Stimulated activated CD4-positive, alpha-beta T cell treated with anti-CD3 and anti-CD28 coated beads, Interleukin-1b, Interleukin-23, amount 100 ng/mL, for 48 hours (primary cell): ENCODE measurements at places on chromosomes 13 and 19.

- peak; percentile 69 for DNase-seq
These were observed 689 bp downstream of the ING1 start for GRCh38 chr13:110713981-110714796.

- DNase-seq, result no peak
These were observed 69.0 kb upstream of the DOCK9 start for GRCh38 chr13:99046851-99047250.

- DNase-seq, result no peak
These were observed 127.9 kb downstream of the KCTD12 start for GRCh38 chr13:76758257-76758656.

DNA sequence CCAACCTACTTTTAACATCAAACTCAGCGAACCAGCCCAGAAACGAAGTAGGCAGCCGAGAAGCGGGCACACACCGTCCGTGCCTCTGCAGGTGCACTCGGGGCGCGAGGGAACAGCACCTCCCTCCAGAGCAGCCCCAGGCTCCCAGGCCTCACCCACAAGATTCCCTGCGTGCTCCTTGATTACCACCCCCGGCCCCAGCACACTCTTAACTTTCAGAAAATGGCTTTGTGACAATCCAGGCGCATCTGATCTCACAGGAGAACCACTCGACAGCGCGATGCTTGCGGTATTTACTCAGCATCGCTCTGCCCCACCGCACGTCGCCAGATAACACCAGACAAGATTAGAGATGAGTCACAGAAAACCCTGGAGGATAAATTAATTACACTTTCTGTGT, 134.9 kb upstream of the SPACA7 start:
- no peak for DNase-seq

DNA sequence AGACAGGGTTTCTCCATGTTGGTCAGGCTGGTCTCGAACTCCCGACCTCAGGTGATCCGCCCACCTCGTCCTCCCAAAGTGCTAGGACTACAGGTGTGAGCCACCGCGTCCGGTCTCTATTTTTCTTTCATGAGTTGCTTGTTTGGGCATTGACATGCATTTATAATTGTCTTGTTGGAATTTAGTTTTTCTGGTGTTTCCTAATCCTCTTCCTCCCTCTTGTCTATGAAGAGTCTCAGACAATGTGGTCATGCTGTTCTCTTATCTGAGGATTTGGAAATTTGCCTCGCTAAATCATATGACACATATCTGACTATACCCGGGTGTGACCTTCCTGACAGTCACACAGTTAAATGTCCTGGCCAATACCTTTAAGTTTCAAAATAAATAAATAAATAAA, 7.4 kb upstream of the CEACAM18 start:
- DNase-seq, result no peak

DNA sequence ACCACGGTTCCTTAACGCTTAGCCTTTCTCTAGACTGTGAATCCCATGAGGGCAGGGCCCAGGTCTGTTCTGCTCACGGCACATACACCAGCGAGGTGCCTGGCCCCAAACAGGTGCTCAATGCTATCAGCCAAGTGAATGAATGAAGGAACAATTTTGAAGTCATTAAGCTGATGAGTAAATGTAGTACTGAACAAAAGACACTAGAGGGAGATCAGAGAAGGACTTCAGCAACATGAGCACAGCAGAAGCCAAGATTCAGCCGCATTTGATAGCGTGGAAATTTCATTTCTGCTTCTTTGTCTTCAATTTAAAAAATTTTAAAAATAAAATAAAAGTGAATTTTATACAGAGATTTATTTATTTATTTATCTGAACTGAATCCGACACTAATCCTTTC, 20.1 kb upstream of the MYO16 start:
- no peak for DNase-seq

- DNase-seq, result no peak
These were observed 22.2 kb upstream of the PLPP2 start for GRCh38 chr19:313169-313987.

GRCh38 chr13:93771227-93771626, 544.6 kb downstream of the GPC6 start:
- no peak for DNase-seq

DNA sequence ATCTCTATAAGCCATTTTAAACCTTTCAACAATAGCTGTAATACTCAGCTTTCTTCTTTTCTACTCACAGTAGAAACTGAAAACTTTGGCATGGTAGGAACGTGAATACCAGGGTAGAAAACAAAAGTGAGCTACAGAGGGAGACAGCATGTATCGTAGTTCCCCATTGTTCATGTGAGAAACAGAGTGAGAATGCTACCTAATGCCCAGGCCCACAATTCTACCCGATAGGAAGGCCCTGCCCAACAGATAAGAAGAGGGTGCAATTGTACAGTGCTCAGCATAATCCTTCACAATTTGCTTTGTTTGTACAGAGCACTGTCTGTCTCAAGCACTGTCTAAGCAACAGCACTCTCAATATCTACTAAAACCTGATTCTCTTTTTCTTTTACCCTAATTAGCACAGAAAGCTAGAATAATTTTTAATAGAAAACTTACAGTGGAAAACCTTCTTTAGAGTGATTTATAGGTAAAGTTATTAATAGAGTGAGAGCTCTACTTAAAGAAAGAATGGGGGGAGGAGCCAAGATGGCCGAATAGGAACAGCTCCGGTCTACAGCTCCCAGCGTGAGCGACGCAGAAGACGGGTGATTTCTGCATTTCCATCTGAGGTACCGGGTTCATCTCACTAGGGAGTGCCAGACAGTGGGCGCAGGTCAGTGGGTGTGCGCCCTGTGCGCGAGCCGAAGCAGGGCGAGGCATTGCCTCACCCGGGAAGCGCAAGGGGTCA, 322.3 kb downstream of the EFNB2 start:
- DNase-seq, result no peak

DNA sequence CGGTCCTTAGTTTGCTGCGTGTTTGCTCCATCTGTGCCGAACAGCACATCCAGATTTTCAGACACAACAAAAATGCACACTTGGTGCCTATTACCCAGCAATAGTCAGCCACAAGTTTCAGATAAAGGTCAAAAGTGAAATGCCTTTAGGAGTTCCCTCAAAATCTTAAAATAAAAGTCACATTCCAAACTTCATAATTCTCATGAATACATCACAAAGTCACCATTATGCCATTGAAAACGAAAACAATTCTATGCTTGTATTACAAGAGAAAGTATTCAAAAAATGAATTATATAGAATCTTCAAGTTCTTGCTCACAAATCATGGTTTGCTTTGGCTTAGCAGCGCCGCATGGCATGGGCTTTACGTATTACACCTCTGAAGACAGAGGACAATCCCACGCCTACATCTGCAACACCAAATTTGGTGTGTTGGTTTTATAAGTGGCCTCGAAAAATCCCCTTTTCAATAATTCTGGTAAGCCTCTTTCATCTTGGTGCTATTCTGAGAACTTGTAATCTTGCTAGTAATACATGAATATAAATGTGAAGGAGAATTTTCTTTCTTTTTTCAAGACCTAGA, 26.6 kb downstream of the COL4A1 start:
- no peak for DNase-seq

GRCh38 chr13:22061371-22061805, 390.5 kb downstream of the FGF9 start:
- peak; percentile 61 for DNase-seq

DNA sequence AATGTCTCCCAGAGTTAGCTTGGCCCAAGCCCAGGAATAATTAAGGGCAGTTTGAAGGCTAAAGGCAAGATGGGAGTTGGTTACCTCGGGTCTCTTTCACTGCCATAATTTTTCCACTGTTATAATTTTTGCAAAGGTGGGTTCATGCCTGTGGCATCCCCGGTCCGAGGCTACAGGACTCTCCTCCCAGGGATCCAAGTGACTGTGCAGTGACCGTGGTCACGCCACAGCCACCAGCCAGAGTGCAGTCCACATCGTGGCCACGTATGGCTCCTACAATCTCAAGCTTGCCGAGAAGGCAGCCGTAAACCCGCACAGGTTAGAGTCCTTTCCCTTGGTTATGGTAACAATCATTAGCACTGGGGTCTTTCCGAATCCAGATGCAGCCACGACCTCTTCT, 36.8 kb downstream of the C13orf46 start:
- DNase-seq, result no peak
